ENCODE measurements at places on chromosomes 2 and 18.

DNA sequence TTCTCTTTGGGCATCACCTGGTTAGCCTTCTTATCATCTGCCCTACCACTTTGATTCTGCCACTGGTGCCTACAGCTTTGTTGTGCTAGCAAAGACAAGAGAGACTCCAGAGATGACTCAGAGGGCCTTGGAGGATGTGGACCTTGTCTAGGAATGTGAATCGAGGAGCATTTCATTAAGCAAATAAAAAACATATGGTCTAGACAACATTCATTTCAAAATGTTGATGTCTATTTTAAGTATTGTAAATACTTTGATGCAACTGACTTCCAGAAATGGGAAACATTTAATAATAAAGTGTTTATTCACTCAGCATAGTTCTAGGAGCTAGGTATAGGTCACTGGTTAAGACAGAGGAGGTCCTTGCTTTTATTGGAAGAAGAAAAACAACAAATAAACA is 195.5 kb downstream of the CDCA7 start:
- no peak for DNase-seq

GRCh38 chr2:199727306-199727705 is 123.7 kb downstream of the FTCDNL1 start:
- DNase-seq = peak; percentile 47

DNA sequence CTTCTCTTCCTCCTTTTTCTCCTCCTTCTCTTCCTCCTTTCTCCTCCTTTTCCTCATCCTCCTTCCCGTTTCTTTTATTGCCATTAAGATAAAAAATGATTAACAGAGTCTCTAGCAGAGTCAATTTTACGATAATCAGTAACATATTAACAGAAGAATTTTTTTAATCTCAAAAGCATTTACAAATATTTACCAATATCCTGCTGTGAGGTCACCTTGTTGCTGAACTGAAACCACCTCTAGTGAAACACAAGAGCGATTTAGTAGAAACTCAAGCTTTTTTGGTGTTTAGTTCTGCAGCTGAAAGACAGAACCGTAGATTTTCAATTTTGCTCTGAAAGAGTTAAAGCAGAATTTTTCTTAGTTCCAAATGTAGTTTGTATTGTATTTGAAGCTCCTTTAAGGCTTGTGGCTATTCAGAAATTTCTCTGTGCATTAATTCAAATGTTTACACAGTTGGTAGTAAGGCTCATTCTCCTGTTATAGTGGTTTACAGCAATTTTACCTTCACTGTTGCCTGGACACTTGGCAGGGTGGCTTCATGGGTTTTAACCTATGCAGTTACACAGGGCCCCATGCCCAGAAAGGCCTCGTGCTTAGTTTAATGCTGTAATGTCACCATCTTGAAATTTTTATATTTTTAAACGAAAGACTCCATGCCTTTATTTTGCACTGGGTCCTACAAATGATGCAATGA is 1106.6 kb upstream of the FAM98A start:
- no peak for DNase-seq

GRCh38 chr2:54514822-54515569 is 58.9 kb downstream of the SPTBN1 start:
- no peak for DNase-seq

DNA sequence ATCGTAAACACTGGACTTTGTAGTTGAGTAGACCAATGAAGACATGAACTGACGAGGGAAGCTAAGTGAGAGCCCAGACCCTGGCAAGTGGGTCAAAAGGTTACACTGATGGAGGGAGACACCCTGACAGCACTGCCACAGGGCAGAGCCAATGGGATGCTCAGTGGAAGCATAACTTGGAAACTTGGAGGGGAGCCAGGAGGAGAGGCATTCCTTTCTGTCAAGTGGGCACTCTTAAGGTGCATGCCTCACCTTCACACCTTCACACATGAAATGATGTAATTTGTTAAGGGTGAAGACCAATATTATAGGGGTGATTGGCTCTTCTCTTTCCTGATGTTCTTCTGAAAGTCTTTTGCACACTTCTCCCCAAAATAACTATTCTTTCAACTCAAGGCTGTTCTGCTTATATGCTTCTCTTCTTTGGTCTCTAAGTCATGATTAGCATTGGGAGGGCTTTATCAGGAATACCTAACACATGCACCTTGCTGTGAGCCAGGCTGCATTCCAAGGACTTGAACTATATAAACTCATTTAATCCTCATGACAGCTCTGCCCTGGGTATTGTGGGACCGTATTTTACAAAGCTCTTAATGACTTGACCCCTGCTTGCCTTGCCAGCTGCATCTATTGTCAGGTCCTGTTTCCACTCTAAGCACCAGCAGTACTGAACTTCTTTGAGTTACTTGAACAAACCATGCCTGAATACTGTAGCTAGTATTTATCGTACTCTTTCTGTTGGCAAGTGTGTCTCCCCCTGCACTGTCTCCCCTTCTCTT is 19.0 kb downstream of the RPL37A start:
- DNase-seq = no peak

GRCh38 chr2:236915726-236916125 is 170.0 kb upstream of the COPS8 start:
- DNase-seq = no peak

DNA sequence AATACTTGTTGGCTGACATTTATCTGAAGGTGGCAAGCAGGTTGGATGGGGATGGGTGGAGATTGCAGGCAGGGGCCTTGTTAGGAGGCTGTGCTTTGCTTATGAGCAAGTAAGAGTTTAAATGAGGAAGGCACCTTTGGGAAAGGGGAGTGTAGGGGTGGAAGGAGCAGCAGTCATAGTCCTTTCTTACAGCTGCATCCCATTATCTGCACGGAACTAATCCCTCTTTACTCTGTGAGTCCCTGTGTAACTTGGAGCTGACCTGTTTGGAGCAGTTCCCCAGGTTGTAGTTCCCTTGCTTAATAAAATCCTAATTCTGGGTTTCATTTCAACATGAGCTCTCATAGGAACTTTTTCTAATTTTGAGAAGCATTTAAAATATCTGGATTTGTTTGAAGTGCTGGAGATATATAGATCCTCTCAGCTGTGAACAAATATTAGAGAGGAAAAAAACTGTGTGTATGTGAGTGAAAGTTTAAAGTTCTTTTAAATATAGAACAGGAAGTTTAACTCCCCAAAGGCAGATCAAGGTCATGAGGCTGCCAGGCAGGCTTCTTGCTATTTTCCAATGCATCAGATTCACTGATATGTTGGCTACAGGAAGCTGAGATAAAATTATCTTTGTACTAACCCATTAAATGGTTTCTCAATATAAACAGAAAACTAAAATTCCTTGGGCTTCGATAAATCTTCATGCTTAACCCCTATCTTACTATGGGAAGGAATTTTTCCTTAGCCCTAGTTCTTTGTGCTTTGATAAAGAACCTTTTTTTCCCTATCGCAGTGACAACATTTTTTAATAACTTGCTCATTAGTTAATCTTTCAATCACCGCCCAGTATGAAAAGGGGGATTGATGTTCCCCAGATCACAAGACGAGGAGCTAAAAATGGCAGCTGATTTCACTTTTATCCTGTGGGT is 104.6 kb upstream of the EML6 start:
- DNase-seq = no peak

DNA sequence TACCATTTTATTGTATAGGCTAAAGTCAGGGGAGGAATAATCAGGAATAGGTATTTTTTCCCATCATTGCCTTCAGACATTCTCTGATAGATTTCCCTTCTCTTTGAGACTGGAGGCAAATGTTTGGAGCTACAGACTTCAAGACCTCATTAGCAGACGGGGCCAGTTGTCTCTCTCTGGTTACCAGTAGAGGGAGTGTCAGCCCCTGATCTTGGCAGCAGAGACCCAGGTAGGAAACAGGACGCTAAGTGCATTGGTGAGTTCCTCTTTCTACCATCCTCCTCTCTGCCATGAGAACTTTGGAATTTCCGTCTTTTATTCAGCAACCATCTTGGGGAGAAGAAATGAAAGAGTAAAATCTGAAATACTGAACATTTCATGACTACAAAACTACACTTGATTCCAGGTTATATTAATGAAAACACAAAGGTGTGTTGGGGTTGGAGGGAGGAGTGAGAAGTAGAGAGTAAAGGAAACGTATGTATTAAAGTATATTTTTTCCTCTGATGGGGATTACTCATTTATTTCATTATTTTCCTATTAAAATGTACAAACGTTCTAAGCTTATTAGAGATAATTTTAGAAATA is 186.2 kb upstream of the GCFC2 start:
- DNase-seq = no peak

DNA sequence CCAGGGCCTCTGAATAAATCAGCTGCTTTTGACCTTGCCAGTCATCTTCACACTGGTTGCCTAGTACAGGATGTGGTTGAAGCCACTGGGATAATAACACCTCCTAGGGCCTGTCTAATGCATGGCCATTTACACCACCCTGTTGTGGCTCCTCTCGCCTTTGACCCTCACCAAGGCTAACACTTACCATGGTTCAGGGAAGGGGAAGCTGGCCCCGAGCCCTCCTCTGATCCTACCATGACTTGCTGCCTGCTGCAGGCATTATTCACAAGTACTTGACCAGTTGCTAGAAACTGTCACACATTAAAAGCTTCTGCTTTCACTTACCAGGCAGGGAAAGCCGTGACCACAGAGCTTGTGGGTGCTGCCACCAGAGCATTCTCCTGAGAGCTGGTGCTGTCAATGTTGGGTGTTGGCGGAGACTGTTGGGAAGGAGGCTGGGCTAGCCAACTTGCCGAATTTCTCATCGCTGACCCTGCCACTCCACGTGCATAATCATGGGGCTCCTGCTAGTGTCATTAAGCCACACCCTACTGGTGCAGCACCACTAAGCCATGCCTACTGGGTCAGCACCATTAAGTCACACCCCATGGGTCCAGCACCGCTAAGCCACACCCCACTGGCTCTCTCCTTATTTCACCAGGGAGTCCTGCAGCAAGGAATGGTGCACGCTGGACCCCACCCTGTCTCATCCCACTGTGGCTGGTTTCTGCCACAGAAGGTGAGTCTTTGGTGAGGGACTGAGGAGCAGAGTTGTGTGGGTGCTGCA is 47.0 kb upstream of the TTC39C start:
- DNase-seq = peak; percentile 66

DNA sequence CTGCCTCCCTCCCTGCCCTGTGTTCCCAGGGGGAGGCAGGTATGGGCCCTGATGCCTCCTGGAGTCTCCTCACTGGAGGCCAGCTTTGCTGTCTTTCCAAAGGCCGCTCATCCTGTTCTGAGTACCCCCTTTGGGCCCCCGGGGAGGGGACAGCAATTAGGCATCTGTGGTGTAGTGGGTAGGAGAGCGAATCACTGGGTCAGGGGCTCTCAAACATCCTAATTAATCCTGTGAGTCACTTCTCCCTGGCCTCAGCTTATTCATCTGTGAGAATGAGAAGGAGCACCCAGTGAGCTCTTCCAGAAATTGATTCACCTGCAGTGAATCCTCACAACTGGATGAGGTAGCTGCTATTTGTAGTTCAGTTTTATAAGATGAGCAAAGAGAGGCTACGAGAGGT is 16.4 kb downstream of the TET3 start:
- no peak for DNase-seq

GRCh38 chr18:73697353-73697752 is 450.3 kb downstream of the FBXO15 start:
- DNase-seq = no peak

GRCh38 chr2:147644491-147644890 is 200.3 kb upstream of the ACVR2A start:
- no peak for DNase-seq

GRCh38 chr18:50286391-50287027 is 983 bp downstream of the CXXC1 start:
- DNase-seq = no peak

GRCh38 chr2:36676364-36676763 is 20.1 kb upstream of the VIT start:
- DNase-seq = no peak

DNA sequence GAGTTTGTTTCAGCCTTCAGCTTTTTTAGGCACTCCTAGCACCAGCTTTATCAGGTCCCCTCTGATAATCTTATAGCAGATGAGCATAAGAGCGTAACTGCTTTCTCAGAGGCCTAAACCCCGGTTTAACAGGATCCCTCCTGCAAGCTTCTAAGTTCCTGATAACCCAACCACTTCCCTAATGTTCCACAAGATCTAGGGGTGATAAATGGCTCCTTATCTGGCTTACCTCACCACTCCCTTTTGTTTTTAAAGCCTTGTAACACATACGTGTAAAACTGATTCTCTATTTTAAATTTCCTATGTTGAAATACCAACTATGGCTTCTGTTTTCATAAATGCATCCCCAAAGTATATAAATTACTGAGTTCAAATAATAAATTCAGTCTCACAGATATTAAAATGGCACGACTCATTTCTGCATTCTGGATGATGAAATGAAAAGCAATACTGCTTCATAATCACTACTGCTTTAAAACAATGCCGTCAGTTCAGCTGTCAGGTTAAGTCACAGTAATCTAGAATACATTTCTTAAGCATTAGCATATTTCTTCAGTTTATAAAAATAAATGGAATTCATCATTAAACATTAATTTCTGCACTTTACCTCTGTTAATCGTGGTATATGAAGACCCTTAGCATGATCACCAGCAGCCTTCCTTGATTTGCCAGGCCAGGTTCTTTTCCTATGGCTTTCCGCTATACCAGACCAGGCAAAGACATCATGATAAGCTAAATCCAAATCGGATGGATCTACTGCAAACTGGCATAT is 126.3 kb downstream of the C2orf74 start:
- no peak for DNase-seq

- no peak for DNase-seq
These were observed 5.8 kb upstream of the SIX3 start for GRCh38 chr2:44935729-44936098.

DNA sequence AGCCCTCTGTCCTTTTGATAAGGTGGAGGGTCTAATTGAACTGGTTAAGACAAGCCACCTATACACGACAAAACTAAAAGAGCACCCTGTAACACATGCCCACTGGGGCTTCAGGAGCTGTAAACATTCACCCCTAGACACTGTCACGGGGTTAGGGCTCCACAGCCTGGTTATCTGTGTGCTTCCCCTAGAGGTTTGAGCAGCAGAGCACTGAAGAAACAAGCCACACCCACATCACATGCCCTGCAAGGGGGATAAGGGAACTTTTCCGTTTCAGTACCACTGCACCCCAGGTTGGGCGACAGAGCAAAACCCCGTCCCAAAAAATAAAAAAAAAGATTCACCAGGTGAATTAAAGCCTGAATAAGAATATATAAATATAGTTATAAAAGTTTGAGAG is 913.7 kb upstream of the ACVR2A start:
- DNase-seq = no peak

DNA sequence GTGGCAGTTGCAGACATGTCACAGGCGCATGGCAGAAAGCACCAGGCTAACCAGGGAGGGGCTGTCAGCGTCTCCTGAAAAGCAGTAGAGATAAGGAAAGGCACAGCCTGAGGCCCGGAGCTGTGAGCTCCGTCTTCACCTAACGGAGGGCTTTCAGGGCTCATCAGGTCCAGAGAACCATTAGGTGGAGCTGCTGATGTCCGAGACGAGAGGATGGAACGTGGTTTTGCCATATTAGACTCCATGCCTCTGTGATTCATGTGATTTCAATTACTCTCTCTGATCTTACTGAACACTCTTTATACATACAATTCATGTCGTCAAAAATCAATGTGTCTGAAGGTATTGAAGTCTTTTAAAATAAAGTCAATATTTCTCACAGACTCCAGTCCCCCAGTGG is 120.3 kb upstream of the RAB6C start:
- DNase-seq = no peak
